ENCODE measurements at places on chromosomes 3 and 15. TPM values are rescaled to one million over a fixed set of nuclear protein-coding genes. Genes with fewer than 3 reads are reported as not detected.
A peak's percentile ranks its signal among the peaks of the same experiment; 100 is the strongest.

Gene PPP1R14D
- 1.3 TPM for total RNA-seq

Gene OXTR
- 0.55 TPM for total RNA-seq

Gene SPTSSB
- not detected for total RNA-seq

Gene GPR62
- total RNA-seq = not detected

Gene P4HTM
- 38.0 TPM for total RNA-seq

Gene B3GALNT1
- total RNA-seq = 17.6 TPM

Gene ZNF197
- 14.2 TPM for total RNA-seq

- H3K4me3 ChIP-seq = no peak overlapping the region
- H3K27me3 ChIP-seq = no peaks in the 10 kb centered on the region
- H3K27ac ChIP-seq = no peak overlapping the region
- H3K4me1 ChIP-seq = peaks cover 7% of the 10 kb centered on the region
- H3K36me3 ChIP-seq = no peaks in the 10 kb centered on the region
Observed at GRCh38 chr3:187999821-188000220, 154.1 kb upstream of the LPP start.

- no peaks in the 10 kb centered on the region for H3K27me3 ChIP-seq
- no peaks in the 10 kb centered on the region for H3K36me3 ChIP-seq
- no peak overlapping the region for H3K4me3 ChIP-seq
- H3K4me1 ChIP-seq = peaks cover 50% of the 10 kb centered on the region
Observed at GRCh38 chr3:119635719-119636118, 24.7 kb downstream of the POPDC2 start.

DNA sequence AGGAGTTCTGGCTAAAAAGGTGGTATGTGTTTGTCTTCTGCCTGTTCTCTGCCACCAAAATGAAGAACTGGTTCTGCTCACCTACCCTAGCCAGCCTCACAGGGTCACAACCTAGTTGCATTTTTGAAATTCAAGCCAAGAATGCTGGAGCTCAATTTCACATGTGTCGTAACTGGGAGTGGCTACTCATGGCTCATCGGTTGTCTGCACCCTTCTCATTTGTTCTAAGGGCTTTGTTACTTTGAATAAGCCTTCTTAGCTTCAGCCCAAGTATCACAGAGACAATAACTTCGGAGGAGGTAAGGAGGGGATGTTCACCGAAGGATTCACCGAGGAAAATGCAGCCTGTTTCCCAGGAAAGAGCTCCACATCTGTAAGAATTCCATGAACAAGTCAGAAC is 134.3 kb upstream of the RARB start:
- H3K4me1 ChIP-seq = no peaks in the 10 kb centered on the region
- no peaks in the 10 kb centered on the region for H3K36me3 ChIP-seq

GRCh38 chr3:126777366-126777765 is 73.3 kb downstream of the CHCHD6 start:
- no peak overlapping the region for H3K4me3 ChIP-seq
- H3K27ac ChIP-seq = no peak overlapping the region
- peaks cover 3% of the 10 kb centered on the region for H3K4me1 ChIP-seq

DNA sequence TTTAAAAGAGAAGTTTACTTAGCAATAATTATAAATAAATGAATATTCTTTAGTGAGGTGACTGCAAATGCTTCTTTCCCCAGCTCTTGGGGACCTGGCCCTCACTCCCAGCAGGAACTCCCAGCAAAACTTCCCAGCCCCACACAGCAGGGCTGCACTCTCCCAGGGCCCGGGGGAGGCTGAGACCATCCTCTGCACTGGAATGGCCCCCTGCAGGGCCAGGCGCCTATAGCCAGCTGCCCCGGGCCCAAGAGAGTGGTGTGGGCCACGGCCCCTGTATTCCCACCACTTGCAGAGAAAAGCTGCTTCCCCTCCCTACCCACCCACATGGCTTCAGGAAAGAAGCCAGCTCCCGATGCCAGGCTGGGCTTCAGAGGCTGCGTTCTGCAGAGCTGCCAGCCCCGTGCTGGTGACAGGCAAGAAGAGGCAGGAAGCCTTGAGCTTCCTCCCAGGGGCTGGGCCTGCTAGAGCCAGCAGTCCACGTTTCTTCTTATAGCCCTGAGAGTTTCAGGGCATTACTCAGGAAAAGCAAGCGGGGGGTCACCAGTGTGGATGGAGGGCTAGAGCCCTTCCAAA is 20.0 kb downstream of the IDH2 start:
- H3K27me3 ChIP-seq = no peaks in the 10 kb centered on the region
- peaks cover 7% of the 10 kb centered on the region for H3K4me1 ChIP-seq
- no peak overlapping the region for H3K4me3 ChIP-seq
- peak overlapping the region; percentile 24 for H3K27ac ChIP-seq
- peaks cover 65% of the 10 kb centered on the region for H3K36me3 ChIP-seq
- DNase-seq = no peak

GRCh38 chr3:193883551-193883950 is 252.4 kb upstream of the HES1 start:
- no peaks in the 10 kb centered on the region for H3K36me3 ChIP-seq
- H3K27ac ChIP-seq = no peak overlapping the region
- no peak for DNase-seq
- no peak overlapping the region for H3K4me3 ChIP-seq
- H3K4me1 ChIP-seq = no peaks in the 10 kb centered on the region

- H3K4me1 ChIP-seq = no peaks in the 10 kb centered on the region
- H3K4me3 ChIP-seq = no peak overlapping the region
- H3K36me3 ChIP-seq = no peaks in the 10 kb centered on the region
- H3K27ac ChIP-seq = no peak overlapping the region
- no peaks in the 10 kb centered on the region for H3K27me3 ChIP-seq
- peak; percentile 73 for DNase-seq
Observed at GRCh38 chr3:18295171-18295920, 129.8 kb downstream of the SATB1 start.

GRCh38 chr15:60626669-60627068 is 147.7 kb upstream of the ICE2 start:
- no peaks in the 10 kb centered on the region for H3K4me1 ChIP-seq
- no peak overlapping the region for H3K27ac ChIP-seq
- H3K4me3 ChIP-seq = no peak overlapping the region
- no peaks in the 10 kb centered on the region for H3K27me3 ChIP-seq

- H3K36me3 ChIP-seq = no peaks in the 10 kb centered on the region
- no peaks in the 10 kb centered on the region for H3K27me3 ChIP-seq
- no peak for DNase-seq
- H3K4me1 ChIP-seq = no peaks in the 10 kb centered on the region
- H3K27ac ChIP-seq = no peak overlapping the region
Observed at GRCh38 chr3:27079427-27080257, 289.5 kb downstream of the NEK10 start.

GRCh38 chr3:39705351-39705900 is 104.0 kb upstream of the MYRIP start:
- no peaks in the 10 kb centered on the region for H3K27me3 ChIP-seq
- no peaks in the 10 kb centered on the region for H3K36me3 ChIP-seq
- H3K27ac ChIP-seq = no peak overlapping the region
- no peak overlapping the region for H3K4me3 ChIP-seq
- no peak for DNase-seq
- no peaks in the 10 kb centered on the region for H3K4me1 ChIP-seq

DNA sequence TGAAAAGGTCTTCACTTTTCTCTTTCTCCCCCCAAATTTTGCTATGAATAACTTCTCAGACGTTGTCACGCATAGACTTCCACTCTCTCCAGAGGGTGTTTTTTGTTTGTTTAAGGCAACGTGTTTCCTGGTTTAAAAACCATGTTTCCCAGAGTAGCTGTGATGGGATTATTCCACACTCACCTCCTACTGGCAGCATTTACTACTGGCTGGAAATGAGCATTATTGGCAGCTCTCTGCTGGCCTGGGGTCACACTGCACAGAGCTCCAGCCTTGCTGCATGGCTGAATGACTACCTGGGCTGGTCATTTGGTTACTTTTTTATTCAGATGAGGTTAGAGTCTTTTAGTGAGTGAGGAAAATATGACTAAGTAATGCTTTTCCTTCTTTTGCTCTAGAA is 65.2 kb downstream of the RARB start:
- no peaks in the 10 kb centered on the region for H3K27me3 ChIP-seq
- no peaks in the 10 kb centered on the region for H3K4me1 ChIP-seq
- no peak for DNase-seq
- no peak overlapping the region for H3K27ac ChIP-seq
- H3K4me3 ChIP-seq = no peak overlapping the region

- H3K36me3 ChIP-seq = no peaks in the 10 kb centered on the region
- H3K4me3 ChIP-seq = no peak overlapping the region
- H3K4me1 ChIP-seq = no peaks in the 10 kb centered on the region
- H3K27ac ChIP-seq = no peak overlapping the region
- H3K27me3 ChIP-seq = no peaks in the 10 kb centered on the region
- DNase-seq = no peak
Observed at GRCh38 chr3:132870541-132870940, 148.3 kb upstream of the NPHP3 start.

- H3K4me1 ChIP-seq = peaks cover 6% of the 10 kb centered on the region
- no peak for DNase-seq
- peaks cover 12% of the 10 kb centered on the region for H3K36me3 ChIP-seq
- H3K4me3 ChIP-seq = no peak overlapping the region
- no peaks in the 10 kb centered on the region for H3K27me3 ChIP-seq
Observed at GRCh38 chr3:105728771-105729312, 140.0 kb downstream of the CBLB start.

- DNase-seq = no peak
- peaks cover 4% of the 10 kb centered on the region for H3K4me1 ChIP-seq
Observed at GRCh38 chr3:16130066-16130465, 44.4 kb upstream of the GALNT15 start.

Data from upper lobe of right lung (tissue), 1 donor.